ENCODE measurements at places on chromosomes 7 and 10.
A peak's percentile ranks its signal among the peaks of the same experiment; 100 is the strongest.

GRCh38 chr10:51706225-51706624, 6.8 kb upstream of the CSTF2T start:
- DNase-seq, result peak; percentile 31

DNA sequence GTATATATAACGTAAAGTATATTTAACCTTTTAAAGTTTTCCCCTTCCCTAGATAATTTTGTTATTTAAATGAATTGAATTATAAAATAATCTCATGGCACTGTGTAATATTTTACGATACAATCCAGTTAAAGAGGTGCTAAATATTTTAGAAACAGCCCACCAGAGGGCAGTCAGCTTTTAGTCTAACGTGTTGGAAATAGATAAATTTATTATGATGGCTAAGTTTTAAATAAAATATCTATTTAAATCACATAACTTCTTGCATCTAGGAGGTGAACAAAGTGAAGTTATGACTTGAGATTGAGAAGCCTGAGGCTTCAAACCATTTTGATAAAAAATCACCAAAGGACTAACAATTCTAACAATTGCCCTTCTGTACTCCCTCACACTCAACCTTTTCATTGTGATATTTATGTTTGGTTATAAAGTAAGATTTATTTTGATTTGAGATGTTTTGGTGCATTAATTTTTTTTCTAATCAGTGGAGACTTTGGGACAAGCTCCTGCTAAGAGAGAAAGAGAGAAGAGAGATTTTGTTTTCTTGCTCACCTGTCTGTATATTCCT, 171.5 kb upstream of the SP4 start:
- peak; percentile 3 for DNase-seq

DNA sequence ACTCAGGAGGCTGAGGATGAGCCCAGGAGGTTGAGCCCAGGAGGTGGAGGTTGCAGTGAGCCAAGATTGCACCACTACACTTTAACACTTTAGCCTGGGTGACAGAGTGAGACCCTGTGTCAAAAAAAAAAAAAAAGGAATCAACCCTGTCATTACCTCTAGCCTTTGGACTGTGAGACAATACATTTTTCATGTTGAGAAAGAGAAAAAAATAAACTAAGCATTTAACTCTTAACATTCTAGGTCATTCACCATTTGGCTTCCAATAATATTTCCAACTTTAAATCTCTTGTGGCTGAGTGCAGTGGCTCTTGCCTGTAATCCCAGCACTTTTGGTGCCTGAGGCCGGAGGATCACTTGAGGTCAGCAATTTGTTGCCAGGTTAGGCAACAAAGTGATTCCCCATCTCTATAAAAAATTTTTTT, 41.9 kb upstream of the TPST1 start:
- DNase-seq, result no peak

GRCh38 chr10:5963591-5963990, 13.8 kb downstream of the IL15RA start:
- DNase-seq, result no peak

GRCh38 chr10:93867525-93867924, 26.3 kb upstream of the SLC35G1 start:
- DNase-seq, result no peak

DNA sequence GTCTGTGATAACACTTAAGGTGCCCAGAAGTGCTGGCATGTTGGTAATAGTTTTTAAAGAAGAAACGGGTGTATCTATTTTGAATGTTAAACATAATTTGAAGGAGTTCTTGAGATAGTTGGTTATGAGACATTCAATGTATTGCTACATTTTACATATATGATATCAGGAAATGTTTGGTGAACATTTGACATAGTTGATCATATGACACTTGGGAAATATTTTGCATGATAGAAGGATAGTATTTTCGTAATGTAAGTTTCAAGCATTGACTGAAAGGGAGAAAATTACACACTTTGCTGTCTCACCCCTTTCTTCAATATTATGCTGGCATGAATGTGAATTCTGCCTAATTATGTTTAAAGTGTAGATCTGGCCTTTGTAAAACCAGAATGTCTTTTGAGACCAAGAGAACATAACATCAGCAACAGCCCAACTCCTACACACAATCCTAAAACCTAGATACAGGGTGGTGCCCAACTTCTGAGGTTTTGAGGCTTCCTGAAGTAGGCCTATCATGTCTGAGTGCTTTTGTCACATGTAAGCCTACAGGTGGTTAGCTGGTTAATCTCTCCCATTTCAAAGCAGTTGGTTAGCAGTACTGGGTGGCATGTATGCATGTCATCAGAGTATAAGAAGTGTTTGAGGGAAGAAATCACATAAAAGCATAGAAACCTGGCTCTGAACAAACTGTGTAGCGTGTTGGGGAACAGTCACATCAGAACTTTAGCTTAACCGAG, 2.1 kb downstream of the ADD3 start:
- DNase-seq, result no peak

GRCh38 chr7:90988516-90988915, 275.7 kb upstream of the FZD1 start:
- DNase-seq, result no peak

DNA sequence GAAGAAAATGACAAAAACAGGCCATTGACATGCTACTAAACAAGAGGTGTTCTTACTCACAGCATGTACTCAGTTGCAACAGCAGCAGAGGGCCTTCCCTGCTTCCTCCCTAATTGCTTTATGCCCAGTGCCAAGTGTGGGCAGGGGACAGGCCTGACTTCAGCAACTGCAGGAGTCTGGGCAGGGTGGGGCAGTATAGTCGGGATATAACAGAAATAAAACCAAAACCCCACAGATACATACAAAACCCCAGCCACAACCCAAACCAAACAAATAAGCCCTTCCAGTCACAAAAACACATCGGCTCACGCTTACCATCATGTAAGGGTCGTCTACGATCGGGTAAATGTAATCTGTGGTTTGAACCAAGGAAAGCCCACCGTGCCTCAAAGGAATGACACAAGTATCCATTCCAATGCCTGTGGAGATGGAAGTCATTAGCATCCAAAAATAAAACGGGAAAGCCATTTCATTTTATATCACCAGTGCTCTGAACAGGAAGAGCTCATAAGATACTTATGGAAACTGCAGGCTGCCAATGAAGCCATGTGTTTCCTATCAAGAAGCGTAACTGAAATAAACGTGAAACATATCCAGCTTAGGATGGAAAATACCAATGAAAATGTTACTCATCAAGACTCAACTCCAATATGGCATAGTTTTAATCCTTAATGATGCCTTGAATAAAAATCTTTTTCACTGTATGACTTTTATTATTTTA, 9.5 kb downstream of the SEPHS1 start:
- DNase-seq, result no peak

GRCh38 chr7:41886901-41887311, 184.0 kb upstream of the INHBA start:
- peak; percentile 81 for DNase-seq

- no peak for DNase-seq
Observed at GRCh38 chr7:110626414-110626813, 464.5 kb upstream of the LRRN3 start.

GRCh38 chr7:16747102-16747501, 6.5 kb upstream of the TSPAN13 start:
- DNase-seq, result no peak

DNA sequence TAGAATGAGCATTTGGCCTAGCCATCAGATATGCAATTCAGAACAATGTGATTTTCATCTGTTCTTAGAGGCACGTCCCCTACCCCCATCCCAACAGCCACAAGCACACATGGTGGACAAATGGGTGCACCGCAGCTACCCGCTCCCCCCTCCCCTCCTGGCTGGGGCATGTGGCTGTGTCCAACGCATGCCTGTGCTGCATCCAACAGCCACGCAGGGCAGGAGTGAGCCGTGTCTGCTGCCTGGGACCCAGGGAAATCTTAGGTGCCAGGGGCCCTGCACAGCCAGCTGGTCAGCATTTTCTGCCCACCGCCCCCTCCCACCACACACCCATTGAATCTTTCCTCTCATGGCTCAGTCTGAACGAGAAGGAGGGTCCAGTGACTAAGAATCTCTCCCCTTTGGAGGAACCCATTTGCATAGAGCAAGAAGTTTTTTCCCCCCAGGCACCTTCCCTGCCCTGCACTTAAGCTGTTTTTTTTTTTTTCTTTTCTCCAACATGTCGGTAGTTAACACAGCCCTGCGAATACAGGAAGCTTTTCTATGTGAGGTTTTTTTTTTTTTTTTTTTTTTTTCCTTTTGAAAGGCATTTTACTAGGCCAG, 138.9 kb downstream of the WDR11 start:
- no peak for DNase-seq

GRCh38 chr10:3060481-3060889, 6.9 kb upstream of the PFKP start:
- no peak for DNase-seq

- no peak for DNase-seq
Observed at GRCh38 chr7:91491868-91492267, 227.6 kb downstream of the FZD1 start.

DNA sequence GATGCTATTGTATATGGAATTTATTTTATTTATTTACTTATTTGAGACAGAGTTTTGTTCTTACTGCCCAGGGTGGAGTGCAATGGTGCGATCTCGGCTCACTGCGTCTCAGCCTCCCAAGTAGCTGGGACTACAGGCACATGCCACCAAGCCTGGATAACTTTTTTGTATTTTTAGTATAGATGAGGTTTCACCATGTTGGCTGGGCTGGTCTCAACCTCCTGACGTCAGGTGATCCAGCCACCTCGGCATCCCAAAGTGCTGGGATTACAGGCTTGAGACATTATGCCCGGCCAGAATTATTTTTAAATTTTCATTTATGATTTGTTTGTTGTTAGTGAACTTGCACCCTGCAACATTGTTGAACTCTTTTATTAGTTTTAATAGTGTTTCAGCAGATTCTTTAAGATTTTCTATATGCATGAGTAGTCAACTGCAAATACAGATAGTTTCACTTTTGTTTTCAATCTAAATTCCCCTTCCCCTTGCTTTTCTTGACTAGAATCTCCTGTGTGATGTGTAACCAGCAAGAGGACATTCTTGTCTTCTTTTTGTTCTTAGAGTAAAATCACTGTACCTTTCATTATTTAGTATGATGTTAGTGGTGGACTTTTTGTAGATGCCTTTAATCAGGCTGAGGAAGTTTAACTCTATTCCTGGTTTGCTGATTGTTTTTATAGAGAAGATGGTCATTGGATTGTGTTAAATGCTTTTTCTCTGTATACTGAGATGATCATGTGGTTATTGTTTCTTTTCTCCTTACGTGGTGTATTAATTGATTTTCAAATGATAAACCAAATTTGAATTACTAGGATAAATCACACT, 27.8 kb downstream of the ZNF33A start:
- no peak for DNase-seq

GRCh38 chr7:91565499-91566401, 301.5 kb downstream of the FZD1 start:
- DNase-seq, result no peak

GRCh38 chr7:134444961-134445315, 14.0 kb downstream of the AKR1B1 start:
- no peak for DNase-seq

GRCh38 chr10:34184939-34185386, 630.1 kb downstream of the PARD3 start:
- DNase-seq, result no peak

DNA sequence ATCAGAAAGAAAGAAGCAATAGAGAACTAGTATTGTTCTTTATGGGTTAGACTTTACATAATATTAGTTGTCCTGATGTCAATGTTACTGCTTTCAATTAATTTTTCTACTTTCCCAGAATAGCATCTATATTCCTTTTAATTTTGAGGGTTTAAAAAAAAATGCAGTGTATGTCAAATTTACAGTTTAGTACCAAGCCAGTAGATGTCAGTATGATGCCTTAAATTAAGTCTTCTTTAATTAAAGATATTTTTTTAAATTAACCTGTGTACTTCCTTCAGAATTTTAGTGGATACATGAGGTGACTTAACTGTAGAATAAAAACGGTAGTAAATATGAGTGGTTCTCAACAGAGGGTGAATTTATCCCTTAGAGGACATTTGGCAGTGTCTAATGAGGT, 35.2 kb upstream of the STOX1 start:
- DNase-seq, result no peak

DNA sequence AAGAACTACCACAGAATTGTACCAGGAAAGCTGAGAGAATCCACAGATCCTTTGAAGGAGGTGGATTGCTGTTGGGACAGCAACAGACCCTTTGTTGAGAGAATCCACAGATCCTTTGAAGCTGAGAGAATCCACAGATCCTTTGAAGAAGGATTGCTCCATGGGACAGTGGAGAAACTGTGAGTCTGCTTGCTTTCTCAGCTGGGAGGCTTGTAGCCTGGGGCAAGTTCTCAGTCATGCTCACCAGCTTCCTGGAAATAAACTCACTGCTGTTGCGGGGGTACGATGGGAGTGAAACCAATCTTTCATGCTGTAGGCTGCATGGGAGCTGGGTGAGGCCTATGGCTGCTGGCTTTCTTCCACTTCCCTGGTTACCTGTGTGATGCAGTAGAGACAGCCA, 106.3 kb downstream of the C7orf25 start:
- no peak for DNase-seq

DNA sequence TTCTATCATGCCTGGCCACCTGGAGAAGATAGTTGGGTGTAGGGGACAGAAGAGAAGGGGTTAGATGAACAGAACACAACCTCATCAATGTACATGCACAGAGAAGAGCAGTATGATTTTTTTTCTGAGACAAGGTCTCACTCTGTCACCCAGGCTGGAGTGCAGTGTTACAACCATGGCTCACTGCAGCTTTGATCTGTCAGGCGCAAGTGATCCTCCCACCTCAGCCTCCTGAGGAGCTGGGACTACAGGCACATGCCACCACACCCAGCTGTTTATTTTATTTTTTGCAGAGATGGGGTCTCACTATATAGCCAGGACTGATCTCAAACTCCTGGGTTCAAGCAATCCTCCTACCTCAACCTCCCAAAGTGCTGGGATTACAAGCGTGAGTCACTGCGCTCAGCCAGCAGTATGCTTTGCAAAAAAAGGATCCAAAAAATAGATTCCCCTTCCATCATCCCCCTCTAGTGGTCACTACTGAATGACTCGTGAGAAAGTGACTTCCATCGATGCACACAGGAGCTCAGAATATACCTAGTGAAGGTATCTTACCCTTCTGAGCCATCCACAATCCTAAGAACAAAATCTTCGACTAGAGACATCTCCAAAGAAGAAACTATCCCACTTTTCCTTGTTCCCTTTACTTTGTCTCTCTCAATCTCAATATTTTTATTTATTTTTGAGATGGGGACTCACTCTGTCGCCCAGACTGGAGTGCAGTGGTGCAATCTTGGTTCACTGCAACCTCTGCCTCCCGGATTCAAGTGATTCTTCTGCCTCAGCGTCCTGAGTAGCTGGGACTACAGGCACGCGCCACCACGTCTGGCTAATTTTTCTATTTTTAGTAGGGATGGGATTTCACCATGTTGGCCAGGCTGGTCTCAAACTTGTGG, 21.0 kb downstream of the ZCWPW1 start:
- peak; percentile 68 for DNase-seq

GRCh38 chr10:92800134-92800733, 48.1 kb upstream of the EXOC6 start:
- DNase-seq, result no peak

DNA sequence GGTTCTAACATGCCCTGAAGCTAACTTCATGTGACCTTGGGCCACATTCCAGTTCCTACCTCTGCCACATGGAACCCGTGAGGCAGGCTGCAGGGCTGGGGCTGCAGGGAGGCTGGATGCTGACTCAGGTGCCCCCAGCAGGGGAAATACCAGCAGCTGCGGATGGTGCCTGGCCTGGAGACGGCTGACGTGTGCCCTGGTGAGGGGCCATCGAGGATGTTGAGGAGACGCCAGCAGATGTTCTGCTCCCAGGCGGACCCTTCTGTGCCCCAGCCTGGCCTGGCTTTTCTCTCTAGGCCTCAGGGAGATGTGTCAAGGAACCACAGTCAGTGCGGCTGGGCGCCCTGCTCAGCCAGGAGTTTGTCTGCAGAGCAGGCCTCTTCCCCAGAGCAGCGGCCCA, 8.8 kb downstream of the BAG3 start:
- no peak for DNase-seq

GRCh38 chr10:48890888-48891850, 48.5 kb downstream of the LRRC18 start:
- no peak for DNase-seq
